ENCODE measurements at places on chromosomes 7 and 10.

GRCh38 chr7:37095122-37095521 lies 353.5 kb downstream of the ELMO1 start:
- DNase-seq: no peak

DNA sequence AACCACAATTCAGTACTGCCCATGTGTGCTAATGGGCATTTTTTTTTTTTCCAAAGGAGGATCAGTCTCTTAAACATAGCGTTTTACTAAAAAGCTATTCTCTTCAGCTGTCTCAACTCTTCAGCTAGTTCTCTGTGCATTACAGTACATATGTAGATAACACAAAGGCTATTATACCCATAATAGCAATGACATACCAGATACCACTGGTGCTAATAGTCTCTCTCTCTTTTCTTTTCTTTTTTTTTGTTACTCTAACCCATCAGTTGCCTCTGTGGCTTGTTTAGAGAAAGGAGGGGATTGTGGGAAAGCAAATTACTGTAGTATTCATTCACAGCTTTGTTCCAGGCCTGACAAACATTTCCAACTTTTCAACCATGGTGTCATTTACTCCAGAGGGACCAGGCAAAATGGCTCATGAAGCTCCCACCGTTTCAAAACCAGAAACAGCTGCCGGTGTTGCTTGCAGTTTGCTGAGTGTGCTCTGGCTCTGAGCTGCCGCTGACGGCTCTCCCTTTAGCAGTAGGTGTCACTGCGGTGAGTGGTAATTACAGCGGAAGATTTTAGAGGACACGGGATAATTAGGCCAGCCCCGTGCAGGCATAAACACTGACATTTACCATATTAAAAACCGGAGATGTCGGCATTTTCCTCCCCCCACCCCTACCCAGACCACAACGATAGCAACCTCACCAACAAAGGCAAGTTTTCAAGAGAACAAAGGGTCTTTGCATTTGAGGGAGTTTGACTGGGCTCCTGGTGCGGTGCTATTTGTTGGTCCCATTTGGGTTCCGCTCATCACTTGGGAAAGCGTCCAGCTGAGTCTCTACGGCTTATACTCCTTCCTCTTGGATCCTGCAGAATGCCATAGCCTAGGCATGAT lies 1005.5 kb downstream of the KCNMA1 start:
- peak; percentile 9 for DNase-seq

DNA sequence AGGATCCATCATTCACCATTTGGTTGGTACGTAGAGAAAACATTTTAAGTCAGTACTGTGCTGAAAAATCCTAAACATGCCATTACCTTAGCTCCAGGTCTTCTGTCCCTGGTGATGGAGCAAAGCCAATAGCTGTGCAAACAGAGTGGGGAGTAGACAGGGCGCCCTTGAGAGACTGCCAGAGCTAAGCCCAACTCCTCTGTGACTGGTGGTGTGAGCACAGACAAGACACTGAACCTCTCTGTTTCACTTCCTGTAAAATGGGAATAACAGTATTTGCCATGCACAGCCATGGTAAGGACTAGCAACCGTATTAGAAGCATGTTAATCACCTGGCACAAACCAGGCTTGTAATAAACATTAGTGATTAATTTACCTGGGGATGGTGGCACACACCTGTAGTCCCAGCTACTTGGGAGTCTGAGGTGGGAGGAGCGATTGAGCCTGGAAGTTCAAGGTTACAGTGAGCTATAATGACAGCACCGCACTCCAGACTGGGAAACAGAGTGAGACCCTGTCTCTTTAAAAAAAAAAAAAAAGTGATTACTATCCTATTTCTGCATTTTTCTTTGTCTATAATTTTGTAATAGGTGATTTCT lies 28.7 kb downstream of the LYZL1 start:
- DNase-seq: no peak

DNA sequence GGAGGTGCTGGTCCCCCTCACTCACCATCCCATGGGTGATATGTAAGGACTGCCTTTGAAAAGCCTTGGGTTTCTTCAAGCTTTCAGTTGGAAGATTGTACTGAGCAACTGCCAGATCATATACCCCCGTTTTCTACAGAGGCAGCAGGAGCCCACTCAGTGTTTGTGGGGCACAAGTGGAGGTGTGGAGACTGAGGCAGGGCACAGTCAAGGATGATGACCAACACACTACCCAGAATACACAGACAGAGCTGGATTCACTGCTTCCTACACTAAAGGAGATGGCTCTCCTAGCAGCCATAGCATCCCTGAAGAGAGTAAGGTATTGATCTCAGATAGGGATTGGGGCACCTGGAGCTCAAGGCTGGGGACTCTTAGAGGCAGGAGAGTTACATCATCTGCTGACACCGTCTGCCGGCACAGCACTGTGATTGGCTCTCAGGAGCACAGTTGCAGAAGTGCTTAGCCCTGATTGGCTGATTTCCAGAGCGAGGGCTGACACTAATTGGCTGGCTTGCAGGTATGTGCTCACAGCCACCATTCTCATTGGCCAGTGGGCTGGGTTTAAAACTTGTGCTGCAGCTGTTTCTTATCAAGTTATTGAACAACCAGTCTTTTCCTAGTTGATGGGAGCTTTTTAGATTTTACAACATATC lies 77.9 kb upstream of the PFKP start:
- DNase-seq: no peak

DNA sequence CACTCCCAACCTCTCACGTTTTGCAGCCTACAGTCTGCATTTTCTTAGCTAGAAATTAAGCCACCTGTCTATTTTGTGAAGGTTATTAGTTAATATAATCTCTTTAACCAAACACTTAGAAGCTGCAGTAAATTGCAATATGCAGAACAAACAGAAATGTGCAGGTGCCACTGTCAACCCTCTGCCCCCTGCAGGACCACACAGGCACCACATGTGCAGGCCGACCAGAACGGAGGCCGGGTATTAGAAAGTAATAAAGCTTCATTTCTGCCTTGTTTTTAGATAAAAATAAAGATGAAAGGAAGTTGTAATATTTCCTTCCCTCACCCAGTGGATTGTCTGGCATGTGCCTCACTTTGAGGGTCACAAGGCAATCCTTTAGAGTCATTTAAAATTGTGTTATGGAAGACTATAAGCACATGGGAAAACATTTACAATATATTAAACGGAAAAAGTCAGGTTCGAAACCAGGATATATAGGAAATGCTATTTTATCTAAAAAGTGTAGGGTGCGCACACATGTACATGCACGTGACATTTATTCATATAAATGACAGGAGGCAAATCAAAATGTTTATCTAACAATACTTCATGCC lies 158.2 kb downstream of the ARHGAP12 start:
- DNase-seq: no peak

- peak; percentile 25 for DNase-seq
Observed at GRCh38 chr7:35780070-35780469, 20.8 kb upstream of the SEPTIN7 start.
